ENCODE measurements at places on chromosomes 2 and 18. TPM values are rescaled to one million over a fixed set of nuclear protein-coding genes. Genes with fewer than 3 reads are reported as not detected.

DNA sequence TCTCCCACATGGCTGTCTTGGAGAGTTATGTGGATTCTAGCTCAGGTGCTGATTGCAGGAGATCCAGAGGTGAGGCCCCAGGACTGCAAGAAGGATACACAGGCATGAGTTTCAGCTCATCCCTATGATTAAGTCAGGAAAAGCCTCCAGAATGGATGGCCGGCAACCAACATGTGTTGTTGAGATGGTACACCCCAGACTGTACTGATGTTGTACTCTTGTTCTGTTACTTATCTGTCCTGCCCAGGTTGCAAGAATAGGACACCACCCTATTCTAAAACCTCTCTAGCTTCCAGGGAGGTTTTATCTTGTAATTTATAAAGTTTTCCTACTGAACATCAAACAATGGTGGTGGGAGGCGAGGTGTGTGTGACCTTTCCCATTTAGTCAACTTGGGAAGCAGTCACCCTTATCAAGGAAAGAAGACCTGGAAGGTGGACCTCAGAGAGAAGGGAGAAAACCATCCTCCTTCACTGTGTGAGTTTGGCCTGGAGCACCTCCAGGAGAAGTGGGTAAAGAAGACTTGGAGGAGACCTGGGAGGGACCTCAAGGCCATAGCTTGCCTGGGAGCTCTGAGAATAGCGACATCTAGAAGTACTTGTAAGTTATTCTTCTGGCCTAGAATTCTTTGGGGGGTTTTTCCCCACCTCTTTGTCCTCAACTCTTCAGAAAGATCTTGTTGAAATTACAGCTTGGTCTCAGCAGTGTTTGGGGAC, 8.6 kb downstream of the FAM124B start:
- H3K36me3 ChIP-seq = no peaks in the 10 kb centered on the region
- DNase-seq = no peak
- no peaks in the 10 kb centered on the region for H3K27me3 ChIP-seq
- H3K27ac ChIP-seq = no peak overlapping the region

Gene MROH2A
- total RNA-seq = not detected

DNA sequence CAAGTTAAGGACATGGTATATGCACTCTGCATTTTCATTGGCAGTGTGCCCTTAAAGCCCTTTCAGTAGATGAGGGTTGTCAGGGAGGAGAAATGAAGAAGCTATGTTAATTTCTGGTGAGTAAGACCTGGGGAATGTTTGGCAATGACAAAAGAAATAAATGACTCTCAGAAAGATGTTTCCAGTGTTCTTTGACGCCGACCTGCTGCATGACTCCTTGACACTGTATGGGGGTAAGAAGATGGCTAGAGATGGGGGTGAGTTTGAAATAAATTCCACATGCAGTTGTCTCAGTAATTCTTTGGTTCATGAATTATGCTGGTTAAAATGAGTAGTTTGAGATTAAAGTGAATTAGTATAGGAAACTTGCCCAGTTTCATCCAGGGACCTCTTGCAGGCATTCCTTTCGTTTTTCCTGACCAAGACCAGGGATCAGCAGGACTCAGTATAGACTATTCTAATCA, 5.9 kb downstream of the CCDC121 start:
- H3K4me3 ChIP-seq = no peak overlapping the region
- H3K27ac ChIP-seq = no peak overlapping the region
- H3K36me3 ChIP-seq = peaks cover 66% of the 10 kb centered on the region
- DNase-seq = no peak
- H3K4me1 ChIP-seq = peaks cover 19% of the 10 kb centered on the region

- H3K27ac ChIP-seq = no peak overlapping the region
- no peak overlapping the region for H3K4me3 ChIP-seq
- peaks cover 39% of the 10 kb centered on the region for H3K36me3 ChIP-seq
- no peaks in the 10 kb centered on the region for H3K27me3 ChIP-seq
- DNase-seq = no peak
- peaks cover 2% of the 10 kb centered on the region for H3K4me1 ChIP-seq
These were observed 6.2 kb upstream of the ING5 start for GRCh38 chr2:241695651-241696050.

GRCh38 chr2:48126162-48126561, 219.9 kb upstream of the FBXO11 start:
- no peak for DNase-seq
- H3K4me3 ChIP-seq = no peak overlapping the region
- no peaks in the 10 kb centered on the region for H3K27me3 ChIP-seq
- no peaks in the 10 kb centered on the region for H3K36me3 ChIP-seq
- peaks cover 3% of the 10 kb centered on the region for H3K4me1 ChIP-seq
- no peak overlapping the region for H3K27ac ChIP-seq

Gene B3GNT7
- total RNA-seq = 80.0 TPM

- H3K27ac ChIP-seq = peak overlapping the region; percentile 47
- peaks cover 45% of the 10 kb centered on the region for H3K4me1 ChIP-seq
- no peak overlapping the region for H3K4me3 ChIP-seq
- no peak for DNase-seq
These were observed 206.2 kb upstream of the EPAS1 start for GRCh38 chr2:46091004-46091403.

- no peak overlapping the region for H3K4me3 ChIP-seq
- no peak for DNase-seq
- no peaks in the 10 kb centered on the region for H3K4me1 ChIP-seq
- no peaks in the 10 kb centered on the region for H3K36me3 ChIP-seq
- H3K27me3 ChIP-seq = no peaks in the 10 kb centered on the region
- no peak overlapping the region for H3K27ac ChIP-seq
These were observed 33.7 kb downstream of the RFTN2 start for GRCh38 chr2:197641666-197642065.

Gene KIAA2012
- total RNA-seq = 2.8 TPM

DNA sequence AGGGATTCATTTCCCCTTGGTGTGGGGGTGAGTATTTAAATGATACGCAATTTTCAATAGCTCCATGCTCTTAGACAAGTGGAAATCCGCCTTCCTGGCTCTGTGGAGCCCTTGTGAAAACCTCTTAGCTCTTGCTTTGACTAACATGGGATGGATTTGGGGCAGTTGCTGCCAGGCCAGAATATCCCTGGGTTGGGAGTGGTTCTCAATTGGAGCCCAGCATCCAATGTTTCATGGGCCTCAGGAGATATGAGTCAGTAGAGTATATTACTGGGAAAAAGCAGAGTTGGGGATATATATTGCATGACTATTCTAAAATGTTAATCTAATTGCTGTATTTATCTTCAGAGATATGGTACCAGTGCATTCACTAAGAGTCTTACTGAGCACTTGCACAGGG, 104.4 kb upstream of the IL1R2 start:
- peaks cover 95% of the 10 kb centered on the region for H3K36me3 ChIP-seq
- H3K4me1 ChIP-seq = peaks cover 20% of the 10 kb centered on the region
- H3K27ac ChIP-seq = no peak overlapping the region
- no peak for DNase-seq

Gene PTPN2
- total RNA-seq = 52.6 TPM

Gene TMEM198
- 1.4 TPM for total RNA-seq

Gene GTF3C2
- total RNA-seq = 56.4 TPM

Gene LRPPRC
- total RNA-seq = 58.0 TPM
